Activated B cell treated with CpG ODN at 0.5 μM for 24 hours (primary cell): ENCODE measurements at places on chromosomes 1 and 21.

DNA sequence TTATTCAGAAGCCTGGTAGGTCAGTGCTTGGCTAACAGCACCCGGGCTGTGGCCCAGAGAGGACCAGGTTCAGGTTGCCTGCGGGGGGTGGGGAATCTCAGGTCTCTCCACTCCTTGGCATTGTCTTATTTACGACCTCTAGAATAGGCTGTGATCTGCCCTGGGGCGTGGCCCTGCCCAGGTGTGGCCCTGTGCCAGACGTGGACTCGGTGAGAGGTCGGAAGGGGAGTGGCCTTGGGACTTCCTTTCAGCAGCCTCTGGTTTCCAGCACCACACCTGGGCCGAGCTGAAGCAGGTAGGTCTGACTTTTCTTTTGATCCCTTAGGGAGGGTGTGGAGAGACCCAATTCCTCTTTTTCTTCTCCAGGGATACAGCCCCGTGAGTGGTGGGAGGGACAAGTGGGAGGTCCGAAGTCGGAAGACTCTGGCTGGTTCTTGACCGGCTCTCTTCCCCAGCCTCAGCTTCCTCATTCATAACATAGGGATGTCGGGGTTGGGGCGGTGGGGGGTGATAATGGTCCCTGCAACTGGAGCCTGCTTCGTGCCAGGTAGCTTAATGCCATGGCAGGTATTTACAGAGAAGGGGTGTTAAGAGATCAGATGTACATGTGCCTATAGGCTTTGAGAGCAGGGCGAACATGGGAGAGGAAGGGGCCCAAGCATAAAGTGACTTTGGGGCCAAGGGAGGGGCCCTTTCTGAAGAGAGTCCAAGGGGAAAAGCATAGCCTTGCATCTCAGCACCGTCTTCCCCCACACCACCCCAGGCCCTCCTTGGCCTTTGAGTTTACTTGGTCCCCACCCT, 16.5 kb downstream of the ACOT11 start:
- DNase-seq = no peak

DNA sequence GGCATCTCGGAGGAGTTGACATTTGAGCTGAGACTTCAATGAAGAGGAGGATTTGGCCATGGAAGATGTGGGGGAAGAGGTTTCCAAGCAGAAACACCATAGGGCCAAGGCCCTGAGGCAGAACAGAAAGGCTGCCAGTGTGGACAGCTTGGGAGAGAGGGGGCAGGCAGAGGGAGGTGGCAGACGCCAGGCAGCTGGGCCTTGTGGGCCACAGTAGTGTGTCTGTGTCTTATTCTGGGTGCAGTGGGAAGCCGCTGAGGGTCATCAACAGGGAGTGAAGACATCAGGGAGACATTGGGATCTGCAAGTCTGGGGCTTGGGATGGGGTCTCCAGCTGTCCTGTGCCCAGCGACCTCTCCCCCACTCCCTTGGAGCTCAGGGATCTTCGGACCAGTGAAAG, 96.8 kb downstream of the LACTBL1 start:
- no peak for DNase-seq

DNA sequence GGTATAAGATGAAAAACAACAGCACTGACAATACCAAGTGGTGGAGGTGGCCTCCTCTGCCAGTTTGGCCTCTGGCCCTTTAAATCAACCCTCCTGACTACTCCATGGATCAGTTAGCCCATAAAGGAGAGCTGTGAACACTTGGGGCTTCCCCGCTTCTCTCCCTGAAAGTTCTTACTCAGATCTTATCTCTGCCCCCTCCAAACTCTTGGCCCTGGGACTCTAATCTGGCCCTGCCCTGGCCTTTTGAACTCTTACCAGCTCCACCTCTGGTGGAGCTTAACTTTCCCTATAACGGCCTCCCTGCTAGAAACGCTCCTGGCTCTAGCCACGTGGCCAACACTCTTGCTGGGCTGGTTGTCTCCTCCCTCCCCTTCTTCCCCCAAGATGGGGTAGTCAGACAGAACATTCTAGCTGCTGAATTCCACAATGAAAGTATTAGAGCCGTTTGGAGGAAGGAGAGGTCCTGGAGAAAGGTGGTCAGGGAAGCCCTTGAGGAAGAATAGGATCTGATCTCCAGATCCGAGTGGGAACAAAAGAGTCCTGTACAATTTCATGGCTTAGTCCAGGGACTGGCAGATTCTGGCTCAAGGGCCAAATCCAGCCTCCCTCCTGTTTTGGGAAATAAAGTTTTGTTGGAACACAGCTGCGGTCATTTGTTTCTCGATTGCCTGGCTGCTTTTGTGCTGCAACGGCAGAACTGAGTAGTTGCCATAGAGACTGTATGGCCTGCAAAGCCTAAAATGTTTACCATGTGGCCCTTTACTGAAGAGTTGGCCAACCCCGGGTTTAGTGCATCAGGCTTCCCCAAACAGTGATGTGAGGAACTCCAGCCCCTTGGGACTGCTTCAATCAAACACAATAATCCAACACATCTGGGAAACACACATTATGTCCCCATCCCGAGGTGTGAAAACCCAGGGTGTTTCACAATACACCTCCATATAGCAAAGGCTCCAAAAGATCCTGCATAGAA, 9.5 kb upstream of the PIGR start:
- DNase-seq = no peak

GRCh38 chr1:37498872-37499617, 15.5 kb downstream of the MEAF6 start:
- no peak for DNase-seq

DNA sequence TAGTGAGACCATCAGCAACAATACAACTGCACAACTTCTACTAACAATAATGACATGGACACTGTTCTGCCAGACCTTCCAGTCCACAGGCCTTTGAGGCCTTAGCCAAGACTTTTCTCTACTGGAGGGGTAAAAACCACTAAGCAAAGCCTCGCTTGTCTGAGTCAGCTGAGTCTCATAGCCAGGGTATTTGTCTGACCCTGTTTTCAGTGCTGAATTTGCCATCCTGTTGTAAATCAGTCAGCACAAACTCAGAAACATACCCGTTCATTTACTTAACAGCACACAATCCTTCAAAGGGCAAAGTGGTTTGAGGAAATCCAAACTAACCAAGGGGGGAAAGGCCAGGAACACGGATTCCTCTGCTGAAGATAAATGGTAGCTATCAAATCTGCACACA, 537.8 kb downstream of the SMYD3 start:
- DNase-seq = no peak

- no peak for DNase-seq
Observed at GRCh38 chr1:175873290-175873935, 130.0 kb upstream of the TNR start.

DNA sequence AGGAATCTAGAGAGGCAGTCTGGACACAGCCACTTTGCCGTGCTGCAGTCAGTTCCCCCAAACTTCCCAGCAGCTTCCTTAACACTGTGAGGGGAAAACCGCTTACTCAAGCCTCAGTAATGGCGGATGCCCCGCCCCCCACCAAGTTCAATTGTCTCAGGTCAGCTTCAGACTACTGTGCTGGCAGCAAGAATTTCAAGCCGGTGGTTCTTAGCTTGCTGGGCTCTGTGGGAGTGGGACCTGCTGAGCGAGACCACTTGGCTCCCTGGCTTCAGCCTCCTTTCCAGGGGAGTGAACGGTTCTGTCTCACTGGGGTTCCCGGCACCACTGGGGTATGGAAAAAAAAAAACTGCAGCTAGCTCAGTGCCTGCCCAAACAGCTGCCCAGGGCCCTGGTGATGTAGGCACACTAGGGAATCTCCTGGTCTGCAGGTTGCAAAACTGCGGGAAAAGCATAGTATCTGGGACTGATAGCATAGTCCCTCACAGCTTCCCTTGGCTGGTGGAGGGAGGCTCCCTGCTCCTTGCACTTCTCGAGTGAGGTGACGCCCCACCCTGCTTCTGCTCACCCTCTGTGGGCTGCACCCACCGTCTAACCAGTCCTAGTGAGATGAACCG, 23.7 kb upstream of the HFM1 start:
- no peak for DNase-seq

DNA sequence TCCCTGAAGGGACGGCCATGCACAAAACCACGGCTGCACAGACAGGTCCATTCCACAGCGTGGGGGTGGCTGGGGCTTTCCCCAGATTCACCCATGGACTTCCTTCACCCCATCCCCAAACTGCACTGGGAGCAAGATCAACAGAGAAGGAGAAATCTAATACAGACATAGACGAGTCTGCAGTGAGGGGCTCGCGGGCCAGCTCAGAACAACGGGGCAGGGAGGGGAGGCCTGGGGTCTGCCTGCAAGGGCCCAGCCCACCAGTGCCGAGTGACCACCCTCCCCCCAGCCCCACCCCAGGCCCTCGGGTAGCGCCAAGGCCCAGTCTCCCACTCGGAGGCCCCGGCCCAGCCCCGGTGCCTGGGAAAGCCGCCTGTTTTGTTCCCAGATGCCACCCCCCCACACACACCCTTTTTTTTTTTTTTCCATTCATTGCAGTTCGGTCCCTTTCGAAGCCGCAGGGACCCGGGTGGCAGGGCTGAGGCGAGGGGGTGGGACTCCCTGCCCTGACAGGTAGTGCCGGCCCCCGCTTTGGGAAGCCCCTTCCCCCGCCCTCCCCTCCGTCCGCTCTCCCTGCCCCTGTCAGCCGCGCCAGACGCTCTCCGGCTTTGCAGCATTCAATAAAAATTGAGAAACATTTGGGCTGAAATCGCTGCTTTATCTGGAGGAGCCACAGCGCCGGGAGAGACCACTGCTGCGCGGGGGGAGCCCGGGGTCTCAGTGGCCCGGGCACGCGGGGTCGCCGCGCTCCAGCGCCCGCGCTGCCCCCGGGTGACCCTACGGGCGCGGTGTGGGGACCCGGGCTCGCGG, 543 bp upstream of the EPHB2 start:
- DNase-seq = no peak

DNA sequence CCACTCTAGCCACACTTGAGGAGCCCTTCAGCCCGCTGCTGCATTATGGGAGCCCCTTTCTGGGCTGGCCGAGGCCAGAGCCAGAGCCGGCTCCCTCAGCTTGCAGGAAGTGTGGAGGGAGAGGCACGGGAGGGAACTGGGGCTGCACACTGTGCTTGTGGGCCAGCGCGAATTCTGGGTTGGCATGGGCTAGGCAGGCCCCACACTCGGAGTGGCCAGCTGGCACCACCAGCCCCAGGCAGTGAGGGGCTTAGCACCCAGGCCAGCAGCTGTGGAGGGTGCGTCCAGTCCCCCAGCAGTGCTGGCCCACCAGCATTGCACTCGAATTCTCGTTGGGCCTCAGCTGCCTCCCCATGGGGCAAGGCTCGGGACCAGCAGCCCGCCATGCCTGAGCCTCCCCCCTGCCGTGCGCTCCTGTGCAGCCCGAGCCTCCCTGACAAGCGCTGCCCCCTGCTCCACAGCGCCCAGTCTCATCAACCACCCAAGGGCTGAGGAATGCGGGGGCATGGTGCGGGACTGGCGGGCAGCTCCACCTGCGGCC, 785.9 kb upstream of the TPTE start:
- DNase-seq = no peak

- no peak for DNase-seq
Observed at GRCh38 chr1:20148571-20149500, 9.7 kb downstream of the PLA2G2F start.

GRCh38 chr1:109997867-109998229, 13.3 kb downstream of the AHCYL1 start:
- DNase-seq = no peak
